Naive thymus-derived CD8-positive, alpha-beta T cell (primary cell): ENCODE measurements at places on chromosomes 3 and 15. TPM values are rescaled to one million over a fixed set of nuclear protein-coding genes. Genes with fewer than 3 reads are reported as not detected.

DUOXA2 gene
- total RNA-seq = not detected

GRCh38 chr3:43862470-43862869, 171.7 kb downstream of the ABHD5 start:
- no peaks in the 10 kb centered on the region for H3K36me3 ChIP-seq
- H3K27ac ChIP-seq = no peak overlapping the region
- DNase-seq = no peak
- H3K4me3 ChIP-seq = no peak overlapping the region
- H3K4me1 ChIP-seq = no peaks in the 10 kb centered on the region

TOPAZ1 gene
- not detected for total RNA-seq

MAP6D1 gene
- 1.0 TPM for total RNA-seq

DNA sequence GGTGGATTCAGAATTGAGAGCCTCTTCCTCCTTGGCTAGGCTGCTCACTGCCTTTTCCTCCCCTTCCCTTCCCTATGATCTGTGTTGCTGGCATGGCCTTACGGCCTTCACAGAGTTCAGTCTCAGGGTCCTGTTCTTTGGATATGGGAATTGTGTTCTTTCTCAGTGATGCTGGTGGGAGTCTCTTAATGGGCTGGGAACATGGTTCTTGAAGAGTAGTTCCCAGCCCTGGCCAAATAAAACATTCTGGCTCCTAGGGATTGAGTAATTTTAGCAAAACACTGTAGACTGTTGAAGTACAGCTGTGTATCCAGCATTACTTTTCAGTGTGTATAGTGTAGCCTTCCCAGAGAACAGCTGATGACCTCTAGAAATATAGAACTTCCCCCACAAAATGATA, 22.6 kb upstream of the FILIP1L start:
- H3K4me3 ChIP-seq = no peak overlapping the region
- peaks cover 23% of the 10 kb centered on the region for H3K36me3 ChIP-seq
- no peaks in the 10 kb centered on the region for H3K4me1 ChIP-seq
- peak overlapping the region; percentile 21 for H3K27ac ChIP-seq
- H3K27me3 ChIP-seq = no peaks in the 10 kb centered on the region

- DNase-seq = no peak
- peak overlapping the region; percentile 56 for H3K27ac ChIP-seq
- H3K27me3 ChIP-seq = no peaks in the 10 kb centered on the region
- peaks cover 4% of the 10 kb centered on the region for H3K36me3 ChIP-seq
- no peak overlapping the region for H3K4me3 ChIP-seq
- H3K4me1 ChIP-seq = peaks cover 29% of the 10 kb centered on the region
Measured at GRCh38 chr3:15636028-15636709, 34.6 kb downstream of the BTD start.

ARGFX gene
- total RNA-seq = not detected

DNA sequence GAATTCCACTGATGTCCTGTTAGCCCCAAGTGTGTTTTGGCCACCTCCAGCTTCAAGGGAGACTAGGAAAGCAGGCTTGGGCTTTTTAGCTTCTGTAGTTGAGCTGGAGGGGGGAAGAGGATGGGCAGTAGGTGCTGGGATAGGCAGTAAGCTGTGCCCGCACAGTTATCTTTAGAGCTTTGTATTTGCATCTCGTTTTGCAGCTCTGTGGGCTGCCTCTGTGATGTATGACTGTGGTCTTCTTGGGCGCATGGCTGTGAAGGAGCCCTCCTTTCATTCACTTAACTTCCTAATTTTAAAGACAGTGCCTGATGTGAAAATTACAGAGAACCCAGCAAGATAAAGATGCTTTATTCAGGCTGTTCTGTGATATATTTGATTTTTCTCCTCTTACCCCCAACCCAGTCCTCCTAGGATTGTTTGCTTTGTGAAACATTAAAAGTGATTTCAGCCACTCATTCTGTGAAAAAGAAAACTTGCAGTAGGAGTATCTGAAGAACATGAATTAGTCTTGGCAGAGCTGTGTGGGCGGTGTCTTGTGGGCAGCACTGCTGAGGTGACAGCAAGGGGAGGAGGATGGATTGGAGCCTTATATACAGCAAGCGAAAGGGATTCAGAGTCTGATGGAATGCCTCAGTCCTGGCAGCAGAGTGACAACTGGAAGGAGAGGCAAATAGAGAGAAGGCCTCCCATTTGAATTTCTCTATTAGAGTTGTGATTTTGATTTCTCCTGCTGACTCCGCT, 74.3 kb downstream of the LARS2 start:
- peaks cover 52% of the 10 kb centered on the region for H3K36me3 ChIP-seq
- H3K27ac ChIP-seq = peak overlapping the region; percentile 68
- H3K4me1 ChIP-seq = peaks cover 34% of the 10 kb centered on the region
- no peak overlapping the region for H3K4me3 ChIP-seq
- H3K27me3 ChIP-seq = no peaks in the 10 kb centered on the region

DNA sequence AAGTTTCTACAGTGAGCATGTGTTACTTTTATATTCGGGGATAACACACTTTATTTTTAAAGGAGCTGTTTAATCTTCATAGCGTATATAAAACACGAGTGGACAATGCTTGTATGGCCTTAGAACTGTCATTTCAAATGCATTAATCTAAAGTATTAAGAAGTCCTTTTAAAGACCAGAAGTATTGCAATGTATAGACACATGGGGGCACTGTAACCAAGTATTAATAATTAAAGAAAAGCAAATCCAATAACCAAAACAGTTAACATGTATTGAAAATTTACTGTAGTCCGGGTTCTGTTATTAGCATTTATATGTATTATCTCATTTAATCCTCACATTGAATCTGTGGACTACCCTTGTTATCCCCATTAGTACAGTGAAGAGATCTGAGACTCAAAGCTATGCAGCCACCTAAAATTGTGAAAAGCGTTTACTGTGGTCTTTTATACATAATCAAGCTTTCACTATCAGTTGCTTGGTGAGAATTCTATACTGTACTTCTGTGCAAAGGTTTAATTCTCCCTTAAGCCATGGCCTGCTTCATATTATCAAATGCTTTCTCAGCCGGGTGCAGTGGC, 10.1 kb downstream of the ARL14 start:
- H3K4me3 ChIP-seq = no peak overlapping the region
- no peaks in the 10 kb centered on the region for H3K4me1 ChIP-seq
- H3K27me3 ChIP-seq = peaks cover 5% of the 10 kb centered on the region

GRCh38 chr3:196631682-196632045, 7.8 kb upstream of the NRROS start:
- H3K36me3 ChIP-seq = no peaks in the 10 kb centered on the region
- H3K27me3 ChIP-seq = no peaks in the 10 kb centered on the region
- no peak for DNase-seq

TRAIP gene
- total RNA-seq = 5.8 TPM

P4HTM gene
- 57.0 TPM for total RNA-seq

GRCh38 chr3:162538491-162538890, 1041.9 kb downstream of the OTOL1 start:
- H3K27ac ChIP-seq = no peak overlapping the region
- no peaks in the 10 kb centered on the region for H3K36me3 ChIP-seq
- H3K27me3 ChIP-seq = no peaks in the 10 kb centered on the region
- no peak overlapping the region for H3K4me3 ChIP-seq
- DNase-seq = no peak

DNA sequence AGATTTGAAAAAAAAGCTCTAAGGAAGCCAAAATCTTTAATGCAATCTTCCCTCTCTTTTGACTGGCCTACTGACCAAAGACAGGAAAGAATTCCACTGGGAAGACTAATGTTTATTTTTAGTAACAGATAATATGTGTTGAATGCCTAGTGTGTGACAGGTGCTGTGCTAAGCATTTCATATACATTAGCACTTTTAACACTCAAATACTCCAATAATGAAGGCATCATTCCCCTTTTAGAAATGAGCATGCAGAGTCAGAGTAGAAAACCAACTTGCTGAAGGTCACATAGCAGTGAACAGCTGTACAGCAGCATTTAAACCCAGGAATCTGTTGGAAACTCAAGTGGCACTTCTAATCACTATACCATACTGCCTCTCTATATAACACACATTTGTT, 170.6 kb downstream of the MINAR1 start:
- H3K4me1 ChIP-seq = no peaks in the 10 kb centered on the region
- no peak overlapping the region for H3K4me3 ChIP-seq
- H3K36me3 ChIP-seq = no peaks in the 10 kb centered on the region
- H3K27ac ChIP-seq = no peak overlapping the region
- peaks cover 25% of the 10 kb centered on the region for H3K27me3 ChIP-seq

GRCh38 chr3:78659386-78659987, 1108.3 kb downstream of the ROBO1 start:
- H3K4me1 ChIP-seq = no peaks in the 10 kb centered on the region
- no peaks in the 10 kb centered on the region for H3K27me3 ChIP-seq
- DNase-seq = no peak
- H3K27ac ChIP-seq = no peak overlapping the region
- no peaks in the 10 kb centered on the region for H3K36me3 ChIP-seq
- H3K4me3 ChIP-seq = no peak overlapping the region

- DNase-seq = no peak
- no peak overlapping the region for H3K4me3 ChIP-seq
- no peak overlapping the region for H3K27ac ChIP-seq
Measured at GRCh38 chr3:151415289-151415688, 30.7 kb upstream of the P2RY12 start.

POLQ gene
- 0.36 TPM for total RNA-seq

MYZAP gene
- total RNA-seq = not detected

DNA sequence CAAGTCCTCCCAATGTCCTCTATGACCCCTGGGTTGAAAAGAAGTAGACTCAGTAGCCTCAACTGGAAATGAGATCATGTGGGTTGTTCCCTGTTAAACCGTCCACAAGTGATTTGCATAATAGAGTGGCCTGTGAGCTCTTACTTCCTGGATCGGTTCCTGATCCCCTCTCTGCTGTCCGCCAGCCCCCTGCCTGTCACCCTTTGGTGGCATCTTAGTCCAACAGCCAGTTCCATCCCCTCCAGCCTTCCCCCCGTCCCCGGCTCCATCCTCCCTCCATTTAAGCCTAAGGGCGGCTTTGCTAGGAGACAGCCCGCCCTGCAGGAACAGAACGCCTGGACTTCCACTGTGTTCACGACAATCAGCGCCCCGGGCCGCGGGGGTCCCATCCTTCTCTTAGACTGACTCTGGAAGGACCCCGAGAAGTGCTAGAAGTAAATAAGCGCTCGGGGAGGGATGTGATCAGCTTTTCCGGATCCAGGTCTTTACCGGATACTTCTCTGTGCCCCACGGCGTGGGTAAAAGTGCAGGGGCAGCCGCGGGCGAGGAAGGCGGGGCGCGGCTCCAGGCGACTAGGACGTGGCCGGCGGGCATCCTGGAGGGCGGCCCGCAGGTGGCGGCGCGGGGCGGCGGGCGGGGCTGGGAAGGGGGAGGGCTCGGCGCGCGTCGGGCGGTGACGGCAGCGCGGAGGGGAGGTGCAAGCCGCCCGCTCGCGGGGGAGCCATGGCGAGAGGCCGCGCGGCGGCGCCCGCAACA, 51.2 kb upstream of the ULK4 start:
- no peaks in the 10 kb centered on the region for H3K36me3 ChIP-seq
- H3K27ac ChIP-seq = peak overlapping the region; percentile 85
- peak; percentile 76 for DNase-seq
- peak overlapping the region; percentile 88 for H3K4me3 ChIP-seq
- peaks cover 43% of the 10 kb centered on the region for H3K4me1 ChIP-seq

ISL2 gene
- not detected for total RNA-seq

GP5 gene
- 12.8 TPM for total RNA-seq

C3orf85 gene
- total RNA-seq = not detected

NDUFB4 gene
- 107 TPM for total RNA-seq

DNA sequence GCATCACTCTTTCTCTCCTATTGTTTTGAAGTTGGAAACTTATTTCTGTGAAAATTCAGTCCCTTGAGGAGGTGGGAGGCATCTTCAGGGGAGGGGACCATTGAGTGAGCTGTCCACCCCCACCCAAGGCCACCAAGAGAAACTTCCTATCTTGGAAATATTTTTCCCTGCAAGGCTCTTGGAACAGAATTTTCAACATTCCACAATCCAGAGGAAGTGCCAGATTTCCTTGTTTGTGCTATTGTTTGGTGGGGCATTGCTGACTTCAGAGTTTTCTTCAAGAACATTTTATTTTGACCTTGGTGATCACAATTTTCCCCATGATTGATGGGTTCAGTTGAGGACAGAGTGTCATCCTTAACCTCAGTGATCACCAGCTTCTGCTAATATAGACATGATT, 12.0 kb downstream of the DNASE1L3 start:
- H3K4me3 ChIP-seq = no peak overlapping the region
- H3K27ac ChIP-seq = no peak overlapping the region
- peaks cover 2% of the 10 kb centered on the region for H3K4me1 ChIP-seq
- no peaks in the 10 kb centered on the region for H3K36me3 ChIP-seq
- DNase-seq = no peak

GRCh38 chr15:61840090-61840489, 220.2 kb downstream of the VPS13C start:
- H3K4me3 ChIP-seq = no peak overlapping the region
- peaks cover 48% of the 10 kb centered on the region for H3K27me3 ChIP-seq
- no peak overlapping the region for H3K27ac ChIP-seq
- H3K36me3 ChIP-seq = peaks cover 2% of the 10 kb centered on the region
- H3K4me1 ChIP-seq = peaks cover 3% of the 10 kb centered on the region
- no peak for DNase-seq

GRCh38 chr3:16494094-16494493, 19.4 kb downstream of the RFTN1 start:
- H3K4me3 ChIP-seq = no peak overlapping the region
- no peak for DNase-seq
- H3K27ac ChIP-seq = peak overlapping the region; percentile 52
- H3K36me3 ChIP-seq = peaks cover 49% of the 10 kb centered on the region
- H3K27me3 ChIP-seq = no peaks in the 10 kb centered on the region

- peaks cover 33% of the 10 kb centered on the region for H3K36me3 ChIP-seq
- H3K27ac ChIP-seq = no peak overlapping the region
- H3K27me3 ChIP-seq = no peaks in the 10 kb centered on the region
- DNase-seq = no peak
Measured at GRCh38 chr3:52625041-52625440, 60.7 kb downstream of the PBRM1 start.

PPP1R14D gene
- not detected for total RNA-seq
